ENCODE measurements at places on chromosomes 3 and 15. TPM values are rescaled to one million over a fixed set of nuclear protein-coding genes. Genes with fewer than 3 reads are reported as not detected.

Gene TMEM42
- total RNA-seq = 11.9 TPM

Gene ADPGK
- 51.5 TPM for total RNA-seq

Gene CRYBG3
- 32.2 TPM for total RNA-seq

Gene CAND2
- total RNA-seq = 4.3 TPM

Gene SHC4
- total RNA-seq = under 0.01 TPM

Gene GNAT1
- not detected for total RNA-seq

Gene MFAP1
- total RNA-seq = 38.1 TPM

Data from nasal cavity respiratory epithelium epithelial cell of viscerocranial mucosa (primary cell).